Stimulated activated naive CD4-positive, alpha-beta T cell (primary cell): ENCODE measurements at places on chromosomes 7 and 10.

- no peak for DNase-seq
Observed at GRCh38 chr10:44143556-44143955, 241.3 kb downstream of the CXCL12 start.

- DNase-seq = no peak
Observed at GRCh38 chr10:63093227-63093626, 39.9 kb upstream of the NRBF2 start.

DNA sequence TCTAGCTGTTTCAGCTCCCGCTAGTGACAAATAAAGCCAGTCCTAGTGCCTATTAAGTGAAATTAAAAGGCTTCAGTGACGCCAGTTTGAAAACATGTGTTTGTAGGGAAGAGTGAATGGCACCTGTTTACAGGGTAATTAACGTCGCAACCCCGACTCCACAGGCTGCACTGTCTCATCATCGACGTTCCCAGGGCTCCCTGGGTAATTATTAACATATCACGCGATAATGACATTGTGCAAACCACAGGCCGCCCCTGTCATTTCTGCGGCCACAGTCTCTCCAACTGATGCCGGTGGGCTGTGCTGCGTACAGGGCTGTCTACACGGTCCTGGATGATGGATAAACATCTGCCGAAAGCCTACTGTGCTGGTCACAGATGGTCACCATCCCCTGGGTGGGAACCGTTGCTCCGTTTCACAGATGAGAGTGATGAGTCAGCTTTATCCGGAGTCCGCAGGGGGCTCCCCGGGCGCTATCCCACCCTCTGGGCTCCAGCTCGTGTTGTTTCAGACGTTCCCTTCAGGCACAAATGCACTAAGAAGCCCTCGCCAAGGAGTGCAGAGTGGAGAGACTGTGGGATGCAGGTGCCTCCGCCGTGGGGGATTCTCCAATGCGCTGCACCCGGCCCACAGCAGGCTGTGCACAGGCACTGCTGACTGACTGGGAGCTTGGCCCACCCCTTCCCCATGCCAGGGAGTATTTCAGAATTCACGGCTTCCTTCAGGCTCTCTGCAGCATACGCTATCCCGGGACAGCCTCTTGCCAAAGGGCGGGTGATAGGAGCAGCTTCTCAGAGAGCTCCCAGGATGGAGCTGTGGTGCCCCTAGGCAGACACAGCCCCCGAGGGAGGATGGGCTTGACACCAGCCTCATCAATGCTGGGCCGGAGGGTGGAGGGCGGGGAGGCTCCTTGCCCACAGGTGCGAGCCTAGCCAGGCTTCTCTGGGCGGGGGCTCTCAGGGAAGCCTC, 491.8 kb upstream of the FOXK1 start:
- DNase-seq = no peak

DNA sequence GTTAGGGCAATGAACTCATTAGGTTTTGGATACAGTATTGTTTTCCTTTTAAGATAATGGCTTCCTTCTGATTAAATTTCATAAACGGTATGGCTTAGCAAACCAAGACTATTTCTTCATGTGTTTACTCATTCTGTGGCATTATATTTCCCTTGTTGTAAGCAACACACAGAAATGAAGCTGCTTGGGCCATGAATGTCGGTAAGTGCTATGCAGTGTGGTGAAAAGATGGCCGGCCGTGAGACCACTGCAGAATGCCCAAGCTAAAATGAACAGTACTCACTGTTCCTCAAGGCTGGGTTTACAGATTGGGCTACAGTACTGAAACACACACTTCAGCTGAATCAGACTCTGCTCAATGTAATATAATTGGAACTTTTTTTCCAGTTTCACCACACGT, 8.1 kb downstream of the APBB1IP start:
- no peak for DNase-seq

- DNase-seq = no peak
Observed at GRCh38 chr7:74026903-74027682, 880 bp upstream of the ELN start.

DNA sequence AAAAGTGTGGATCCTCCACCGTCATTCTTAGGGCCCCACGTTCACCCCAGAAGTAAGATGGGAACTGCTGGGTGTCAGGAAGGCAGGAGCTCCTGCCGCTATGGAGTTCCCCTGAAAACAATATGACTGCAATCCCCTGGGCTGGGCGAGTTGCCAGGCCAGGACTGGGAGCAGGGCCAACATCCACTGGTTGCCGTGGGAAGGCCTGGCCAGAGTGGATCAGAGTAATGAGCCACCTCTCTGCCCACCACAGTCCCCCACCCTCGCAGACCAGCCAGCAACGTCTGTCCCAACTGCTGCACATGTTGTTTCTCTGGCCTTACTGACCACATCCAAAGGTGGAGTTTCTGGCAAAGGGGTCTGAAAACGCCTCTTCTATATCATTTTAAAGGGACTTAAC, 86.6 kb downstream of the STRA8 start:
- DNase-seq = no peak

GRCh38 chr10:132951926-132952325, 9.6 kb upstream of the CFAP46 start:
- DNase-seq = no peak

DNA sequence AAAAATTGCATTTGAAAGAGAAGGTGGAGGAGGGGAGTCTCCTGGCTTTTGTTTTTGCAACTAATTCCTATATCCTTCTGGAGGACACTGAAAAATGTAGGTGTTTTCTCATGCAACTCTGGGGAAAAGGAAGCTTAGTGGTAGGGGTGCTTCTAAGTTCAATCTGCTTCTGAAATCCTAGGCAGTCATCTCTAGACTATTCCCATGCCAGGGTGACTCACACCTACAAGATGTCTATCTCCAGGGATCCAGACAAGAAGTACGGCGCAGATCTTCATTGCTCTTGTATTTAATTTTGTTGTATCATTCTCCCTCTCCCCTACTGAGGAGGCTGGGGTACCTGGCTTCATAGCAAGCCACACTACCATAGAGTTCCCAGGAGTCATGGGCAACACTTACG, 258.8 kb downstream of the PHF14 start:
- DNase-seq = no peak

- DNase-seq = no peak
Observed at GRCh38 chr7:50315739-50316671, 11.5 kb downstream of the IKZF1 start.

DNA sequence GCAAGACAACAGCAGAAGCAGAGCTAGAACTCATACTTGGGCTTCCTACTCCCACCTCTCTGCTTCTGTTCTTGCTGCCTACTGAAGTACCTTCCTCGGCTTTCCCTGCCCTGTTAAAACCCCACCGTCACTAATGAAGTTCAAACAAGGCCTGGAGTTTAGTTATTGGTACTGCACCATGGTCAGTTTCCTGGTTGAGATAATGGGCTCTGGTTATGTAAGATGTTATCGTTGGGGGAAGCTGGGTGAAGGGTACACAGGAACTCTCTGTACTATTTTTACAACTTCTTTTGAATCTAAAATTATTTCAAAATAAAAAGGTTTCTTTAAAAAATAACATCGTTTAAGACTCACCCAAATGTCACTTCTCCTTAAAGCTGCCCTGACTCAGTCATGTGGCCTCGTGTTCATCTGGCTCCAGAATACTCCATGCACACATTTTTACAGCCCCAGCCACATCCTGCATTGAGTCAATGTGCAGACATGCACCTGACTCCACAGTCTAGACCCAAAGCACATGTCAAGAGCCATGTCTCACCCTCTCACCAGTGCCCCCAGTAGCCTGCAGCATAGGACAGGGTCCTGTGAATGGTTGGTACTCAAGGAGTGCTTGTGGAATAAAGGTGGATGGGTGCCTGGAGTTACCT, 36.9 kb upstream of the AQP1 start:
- DNase-seq = no peak

DNA sequence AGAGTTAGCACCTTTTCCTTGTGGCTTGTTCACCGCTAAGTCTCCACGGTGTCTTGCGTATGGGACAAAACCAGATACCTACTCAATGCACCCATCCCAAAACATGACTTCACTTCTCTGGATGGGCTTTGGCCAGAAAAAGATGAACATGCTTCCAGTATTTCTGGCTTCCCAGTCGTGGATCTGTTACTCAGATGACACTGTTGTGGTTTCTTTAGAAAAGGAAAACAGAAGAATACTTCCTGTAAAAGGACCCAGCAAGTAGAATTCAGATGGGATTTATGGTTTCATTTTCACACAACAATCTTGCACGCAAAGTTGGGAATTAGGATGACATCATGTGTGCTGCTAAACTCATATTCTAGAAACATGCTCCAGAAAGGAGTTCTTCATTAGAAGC, 216.7 kb downstream of the ADAM12 start:
- no peak for DNase-seq

DNA sequence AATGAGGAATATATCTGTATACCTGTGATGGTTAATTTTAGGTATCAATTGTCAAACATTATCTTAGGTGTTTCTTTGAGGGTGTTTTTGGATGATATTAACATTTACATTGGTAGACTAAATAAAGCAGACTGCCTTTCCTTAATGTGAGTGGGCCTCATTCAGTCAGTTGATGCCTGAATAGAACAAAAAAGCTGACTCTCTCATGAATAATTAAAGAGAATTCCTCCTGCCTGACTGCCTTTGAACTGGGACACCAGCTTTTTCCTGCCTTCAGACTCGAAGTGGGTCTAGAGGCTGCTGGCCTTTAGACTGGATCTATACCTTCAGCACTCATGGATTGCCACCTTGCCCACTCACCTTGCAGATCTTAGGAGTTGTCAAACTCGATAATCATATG, 117.9 kb upstream of the TMEM168 start:
- DNase-seq = no peak

GRCh38 chr7:147321504-147321903, 1204.9 kb downstream of the CNTNAP2 start:
- no peak for DNase-seq

DNA sequence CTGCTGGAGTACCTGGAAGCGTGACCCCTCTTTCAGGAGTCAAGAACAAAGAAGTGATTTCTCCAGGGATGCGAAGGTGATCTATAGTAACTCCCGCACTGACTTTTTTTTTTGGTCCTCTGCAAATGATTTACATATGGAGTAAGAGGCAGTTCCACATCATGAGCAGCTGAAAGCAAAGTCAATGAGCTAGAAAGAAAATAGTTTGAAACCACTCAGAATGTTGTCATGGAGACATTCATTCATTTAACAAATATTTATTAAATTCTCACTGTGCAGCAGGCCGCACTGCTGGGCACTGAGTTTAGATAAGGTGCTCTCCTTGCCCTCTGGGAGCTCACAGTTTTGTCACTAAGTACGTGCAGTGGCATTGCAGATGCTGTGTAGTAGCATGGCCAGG, 206.7 kb downstream of the CAMK1D start:
- no peak for DNase-seq

DNA sequence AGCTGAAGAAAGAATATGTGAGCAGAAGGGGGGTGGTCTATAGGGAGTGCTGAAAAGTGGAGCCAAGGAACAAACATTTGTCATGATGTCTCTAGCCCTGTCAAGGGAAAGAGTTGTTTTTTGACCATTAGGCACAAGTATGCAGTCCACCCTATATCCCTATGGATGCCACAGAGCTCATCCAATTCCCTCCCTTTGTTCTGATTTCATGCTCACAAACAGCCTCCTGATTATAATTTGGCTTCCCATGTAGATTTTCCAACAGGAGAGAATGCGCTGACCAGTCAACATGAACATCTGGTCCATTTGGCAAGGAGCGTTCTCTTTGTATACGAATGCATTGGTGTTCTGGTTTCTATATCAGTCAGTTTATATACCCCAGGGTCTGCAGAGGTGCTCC, 12.1 kb upstream of the CEP41 start:
- DNase-seq = no peak

DNA sequence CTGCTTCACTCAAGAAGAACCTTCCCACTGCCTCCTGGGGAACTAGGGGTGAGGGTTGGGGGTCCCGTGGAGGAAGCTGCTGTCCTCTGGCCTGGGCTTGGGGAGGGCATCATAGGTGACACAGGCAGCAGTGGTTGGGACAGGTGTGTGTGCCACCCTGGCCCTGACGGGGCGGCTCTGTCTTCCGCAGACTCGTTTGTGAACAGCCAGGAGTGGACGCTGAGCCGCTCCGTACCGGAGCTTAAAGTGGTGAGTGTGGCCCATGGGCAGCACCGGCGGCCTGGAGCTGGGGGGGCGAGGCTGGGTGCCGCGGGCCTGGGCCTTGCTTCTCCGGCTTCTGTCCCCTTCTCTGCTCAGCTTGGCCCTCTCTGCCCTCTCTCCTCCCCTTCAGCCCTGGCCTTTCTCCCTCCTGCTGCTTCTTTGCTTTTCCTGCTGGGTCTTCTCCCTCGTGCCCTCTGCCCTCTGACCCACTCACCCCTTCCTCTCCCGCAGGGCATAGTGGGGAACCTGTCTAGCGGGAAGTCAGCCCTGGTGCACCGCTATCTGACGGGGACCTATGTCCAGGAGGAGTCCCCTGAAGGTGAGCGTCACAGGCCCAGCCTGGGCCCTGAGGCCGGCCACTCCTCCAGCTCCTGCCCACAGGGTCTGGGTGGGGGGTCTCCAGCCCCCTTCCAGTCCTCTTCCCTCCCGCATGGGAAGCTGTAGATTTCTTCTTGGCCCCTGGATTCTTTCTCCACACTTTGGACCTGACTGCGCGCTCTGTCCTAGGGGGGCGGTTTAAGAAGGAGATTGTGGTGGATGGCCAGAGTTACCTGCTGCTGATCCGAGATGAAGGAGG, 30.5 kb downstream of the AGAP3 start:
- no peak for DNase-seq

GRCh38 chr10:52216852-52217251, 97.2 kb upstream of the DKK1 start:
- no peak for DNase-seq

DNA sequence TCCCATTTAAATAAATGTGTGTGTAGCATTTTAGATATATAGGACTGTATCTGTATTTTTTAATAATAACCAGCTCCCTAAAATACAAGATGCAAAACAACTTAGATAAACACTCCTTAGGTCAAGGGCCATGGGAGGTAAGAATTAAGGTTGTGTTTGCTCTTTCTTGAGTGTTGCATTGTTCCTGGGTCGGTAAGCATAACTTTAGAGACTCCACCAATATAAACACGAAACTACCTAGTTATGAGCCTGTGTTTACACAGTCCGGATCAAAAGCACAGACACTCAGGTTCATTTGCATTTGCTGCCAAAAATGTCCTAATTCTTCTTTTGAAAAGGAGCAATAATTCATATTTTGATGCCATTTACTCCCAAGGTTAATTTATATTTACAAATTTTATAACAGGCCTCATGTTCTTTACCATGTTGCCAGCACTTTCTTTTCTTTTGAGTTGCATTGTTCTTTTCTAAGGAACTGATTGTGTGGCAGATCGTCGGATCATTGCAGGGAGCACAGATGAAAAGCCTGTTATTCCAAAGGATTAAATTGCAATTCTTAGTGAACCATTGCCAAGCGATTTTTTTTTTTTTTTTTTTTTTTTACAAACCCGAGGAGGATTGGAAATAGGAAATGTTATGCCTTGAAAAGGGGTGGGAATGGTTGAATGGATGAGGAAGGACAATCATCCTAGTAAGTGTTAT, 45.8 kb upstream of the GLCCI1 start:
- DNase-seq = no peak

DNA sequence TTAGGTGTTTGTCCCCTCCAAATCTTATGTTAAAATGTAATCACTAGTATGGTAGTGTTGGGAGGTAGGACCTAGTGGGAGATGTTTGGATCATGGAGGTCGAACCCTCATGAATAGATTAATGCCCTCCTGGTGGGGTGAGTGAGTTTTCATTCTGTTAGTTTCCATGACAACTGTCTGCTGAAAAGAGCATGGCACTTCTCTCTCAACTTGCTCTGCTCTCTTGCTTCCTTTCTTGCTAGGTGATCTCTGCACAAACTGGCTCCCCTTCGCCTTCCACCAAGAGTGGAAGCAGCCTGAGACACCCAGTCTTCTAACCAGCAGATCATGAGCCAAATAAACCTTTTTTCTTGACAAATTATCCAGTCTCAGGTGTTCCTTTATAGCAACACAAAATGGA, 853.9 kb downstream of the SORCS1 start:
- no peak for DNase-seq
